SW 1271 (cell line): ENCODE measurements at places on chromosomes 3 and 15.

- DNase-seq, result peak; percentile 68
These were observed 26.4 kb upstream of the TNFAIP8L3 start for GRCh38 chr15:51121118-51121517.

- no peak for DNase-seq
These were observed 279.0 kb upstream of the WNT5A start for GRCh38 chr3:55765906-55766701.

DNA sequence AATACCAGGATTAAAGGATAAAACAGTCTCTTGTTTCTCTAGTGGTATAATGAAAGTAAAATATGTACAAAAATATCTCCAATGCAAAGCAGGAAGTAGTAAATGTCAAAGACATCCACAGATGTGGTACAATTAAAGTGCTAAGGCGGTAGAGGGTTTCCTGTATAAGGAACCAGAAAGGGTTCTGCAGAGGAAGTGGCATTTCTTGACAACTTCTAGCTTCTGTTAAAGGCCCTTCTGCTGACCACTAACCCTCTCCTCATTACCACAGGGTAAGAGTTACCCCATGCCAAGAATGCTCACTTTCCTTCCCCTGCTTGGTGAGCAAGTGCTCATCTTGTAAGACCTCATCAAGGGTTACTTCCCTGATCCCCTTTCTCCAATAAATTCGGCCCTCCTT lies 883.6 kb upstream of the NR2F2 start:
- DNase-seq, result no peak

GRCh38 chr3:172125053-172125452 lies 85.7 kb downstream of the FNDC3B start:
- DNase-seq, result no peak

DNA sequence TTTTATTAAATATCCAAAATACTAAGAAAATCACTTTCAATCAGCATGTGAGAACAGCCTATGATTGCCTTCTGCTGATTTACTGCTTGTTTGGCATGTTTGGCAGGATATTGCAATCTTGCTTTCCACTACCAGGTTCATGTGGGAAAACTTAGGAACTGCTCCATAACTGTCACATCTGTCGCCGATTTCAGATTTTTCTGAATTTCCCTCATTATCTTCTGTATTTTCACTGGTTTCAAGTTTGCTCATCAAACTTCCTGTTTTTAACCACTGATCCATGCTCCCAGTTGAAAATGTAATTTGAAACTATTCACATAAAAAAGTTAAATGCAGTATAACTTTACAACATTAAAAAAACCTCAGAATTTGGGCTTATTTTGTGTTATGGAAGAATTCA lies 93.0 kb downstream of the NFKBIZ start:
- no peak for DNase-seq

DNA sequence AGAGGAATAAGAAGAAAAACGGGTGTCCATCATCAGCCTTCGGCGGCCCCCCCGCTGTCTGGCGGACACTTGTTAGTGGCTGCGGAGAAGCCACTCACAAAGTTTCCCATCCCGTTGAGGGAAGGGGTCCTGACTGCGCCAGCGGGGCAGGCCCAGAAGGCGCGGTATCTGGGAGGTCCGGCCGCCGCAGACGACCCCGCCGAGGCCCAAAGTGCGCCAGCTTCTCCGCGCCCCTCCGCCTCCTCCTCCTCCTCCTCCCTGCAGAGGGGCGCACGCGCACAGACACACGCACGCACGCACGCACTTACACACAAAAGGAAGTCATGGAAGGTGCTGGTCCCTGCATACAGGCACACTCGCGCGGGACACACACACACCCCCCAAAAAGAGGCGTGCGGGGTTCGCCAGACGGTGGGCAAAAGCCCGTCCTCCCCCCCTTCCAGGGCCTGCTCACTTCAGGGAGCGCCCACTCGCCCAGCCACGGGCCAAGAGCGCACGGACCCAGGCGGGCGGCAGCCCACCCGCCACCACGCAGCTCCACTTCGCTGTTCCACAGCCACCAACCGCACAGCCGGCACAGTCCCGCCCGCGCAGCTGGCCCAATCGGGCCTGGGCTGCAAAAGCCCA lies 18.0 kb downstream of the ZNF148 start:
- no peak for DNase-seq

DNA sequence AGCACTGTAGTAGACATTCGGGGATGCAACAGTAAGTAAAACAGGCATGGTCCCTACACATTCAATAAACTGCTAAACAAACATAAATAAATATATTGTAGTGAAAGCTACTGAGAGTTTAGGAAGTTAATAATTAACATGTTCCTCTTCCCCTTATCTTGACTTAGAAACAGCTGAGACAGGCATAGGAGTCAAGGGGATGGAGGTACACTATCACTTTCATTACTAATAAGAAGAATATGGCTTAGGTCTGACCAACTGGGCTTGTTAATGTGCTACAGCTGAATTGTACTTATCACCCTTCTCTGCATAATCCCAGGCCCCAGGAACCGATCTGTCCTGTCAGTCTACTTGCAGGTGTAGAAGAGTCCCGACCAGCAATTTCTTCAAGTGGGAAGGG lies 116.3 kb upstream of the DAZL start:
- DNase-seq, result no peak

- no peak for DNase-seq
These were observed 8.3 kb downstream of the ITPR1 start for GRCh38 chr3:4501437-4501836.

DNA sequence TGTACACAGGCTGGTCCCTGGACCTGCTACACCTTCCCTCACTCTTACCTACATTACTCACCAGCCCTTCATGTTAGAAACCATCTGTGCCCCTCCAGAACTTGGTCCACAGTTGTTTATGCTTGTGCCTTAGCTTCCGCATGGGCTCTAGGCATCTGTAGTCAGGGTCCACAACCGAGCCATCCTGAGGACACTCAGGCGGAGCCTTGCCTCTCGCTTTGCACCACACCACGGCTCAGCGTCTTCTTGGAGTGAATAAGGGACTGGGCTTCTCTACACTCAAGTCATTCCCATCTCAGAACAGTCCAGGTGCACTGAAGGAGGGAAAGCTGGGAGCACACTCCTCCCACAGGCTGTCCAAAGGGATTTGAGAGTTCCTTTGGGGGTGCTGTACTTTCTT lies 97.8 kb downstream of the HMG20A start:
- DNase-seq, result no peak

DNA sequence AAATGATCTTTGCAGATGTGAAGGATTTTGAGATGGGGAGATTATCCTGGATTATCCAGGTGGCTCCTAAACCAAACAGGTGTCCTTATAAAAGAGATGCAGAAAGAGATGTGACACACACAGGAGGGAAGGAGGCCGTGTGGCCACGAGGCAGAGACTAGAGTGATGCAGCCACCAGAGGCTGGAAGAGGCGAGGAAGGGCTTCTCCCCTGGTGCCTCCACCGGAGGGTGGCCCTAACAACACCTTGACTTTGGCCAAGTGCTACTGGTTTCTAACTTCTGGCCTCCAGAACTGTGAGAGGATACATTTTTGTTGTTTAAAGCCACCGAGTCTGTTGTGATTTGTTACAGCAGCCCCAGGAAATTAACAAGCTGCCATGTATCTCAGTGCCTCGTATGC lies 127.1 kb downstream of the ASB7 start:
- DNase-seq, result no peak

GRCh38 chr15:91342097-91342496 lies 242.0 kb downstream of the SV2B start:
- no peak for DNase-seq
